SIG-M5 (cell line): ENCODE measurements at places on chromosomes 11 and 22.

DNA sequence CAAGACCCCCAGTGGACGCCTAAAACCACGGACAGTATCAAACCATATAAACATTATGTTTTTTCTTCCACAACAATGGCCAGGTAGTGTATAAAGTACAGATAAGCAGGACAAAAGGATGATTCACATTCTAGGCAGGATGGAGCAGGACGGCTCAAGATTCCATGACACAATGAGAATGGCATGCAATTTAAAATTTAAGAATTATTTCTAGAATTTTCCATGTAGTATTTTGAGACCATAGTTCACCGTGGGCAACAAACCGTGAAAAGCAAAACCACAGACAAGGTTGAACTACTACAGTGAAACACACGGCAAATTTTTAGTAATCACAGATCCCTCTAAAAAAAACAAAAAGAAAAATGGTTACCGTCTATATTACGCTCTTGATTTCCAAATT, 7.5 kb downstream of the NARS2 start:
- no peak for DNase-seq

- no peak for DNase-seq
Observed at GRCh38 chr22:30268331-30268730, 1.7 kb upstream of the OSM start.

- DNase-seq = no peak
Observed at GRCh38 chr22:35367331-35367886, 13.5 kb upstream of the HMOX1 start.

DNA sequence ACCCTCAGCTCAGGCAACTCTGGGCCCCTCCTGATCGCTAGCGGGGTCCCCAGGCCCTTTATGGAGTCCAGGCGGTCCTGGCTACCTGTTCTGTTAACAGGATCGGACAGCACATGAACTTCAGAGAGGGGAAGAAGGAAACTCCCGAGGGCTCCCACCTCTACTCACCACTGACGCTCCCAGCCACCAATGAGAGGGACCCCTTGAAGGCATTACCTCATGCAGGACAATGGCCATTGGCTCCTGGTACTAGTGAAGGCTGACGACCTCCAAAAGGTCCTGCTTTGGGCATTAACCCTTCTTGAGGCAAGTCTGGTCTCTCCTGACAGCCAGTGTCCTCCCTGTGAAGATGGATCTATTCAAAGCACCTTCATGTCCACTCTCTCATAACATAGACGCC, 71.5 kb upstream of the LMO1 start:
- no peak for DNase-seq

DNA sequence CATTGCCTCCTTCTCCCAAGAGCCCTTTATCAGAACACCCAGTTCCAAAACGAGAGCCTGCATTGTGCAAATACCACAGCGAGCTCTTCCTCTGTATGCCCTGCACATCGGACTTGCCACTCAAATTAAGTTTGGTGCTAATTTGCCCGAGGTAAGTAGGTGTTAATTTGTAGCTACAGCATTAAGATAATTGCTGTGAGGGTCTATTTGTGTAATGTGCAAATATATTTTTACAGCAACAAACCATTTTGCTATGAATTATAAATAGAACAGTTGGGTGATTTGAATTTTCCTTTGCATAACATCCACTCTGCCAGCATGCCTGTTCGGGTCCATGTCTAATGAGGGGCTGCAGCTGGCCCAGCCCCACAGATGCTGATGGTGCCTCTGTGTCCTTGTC, 8.1 kb downstream of the ARHGAP8 start:
- DNase-seq = no peak

DNA sequence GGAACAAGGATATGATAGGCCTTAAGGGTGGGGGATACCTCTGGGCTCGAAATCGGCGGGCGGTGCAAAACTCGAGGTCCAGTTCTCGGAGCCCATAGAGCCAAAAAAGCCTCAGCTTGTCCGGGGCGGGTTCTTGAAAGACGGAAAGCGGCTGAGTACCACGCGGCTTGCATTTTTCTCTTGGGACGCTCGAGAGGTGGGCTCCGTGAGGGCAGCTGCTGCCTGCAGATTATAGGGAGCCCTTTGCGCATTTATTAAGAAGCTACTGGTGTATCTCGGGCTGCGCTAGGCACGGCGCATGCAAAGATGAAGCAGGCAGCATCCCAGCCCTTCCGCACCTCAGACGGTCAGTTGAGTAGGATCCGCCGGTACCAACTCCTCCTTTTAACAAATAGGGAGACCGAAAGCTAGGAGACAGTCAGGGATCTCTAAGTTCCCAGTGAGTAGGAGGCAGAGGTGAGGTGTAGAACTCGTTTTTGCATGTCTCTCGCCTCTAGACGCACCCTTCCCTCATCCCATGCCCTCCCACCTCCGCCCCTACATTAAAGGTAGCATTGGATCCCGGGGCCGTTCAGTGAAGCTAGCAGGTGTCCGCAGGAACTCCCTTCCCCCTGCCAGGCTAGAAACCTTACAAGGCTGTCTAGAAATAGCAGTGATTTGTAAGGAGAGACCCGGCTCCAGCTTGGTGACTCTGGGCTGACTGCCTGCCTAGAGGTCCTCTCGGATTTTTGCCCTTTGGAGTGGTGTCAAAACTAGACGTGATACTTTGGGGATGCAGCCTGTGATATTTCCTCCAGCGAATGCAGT, 768 bp downstream of the LDHA start:
- no peak for DNase-seq

DNA sequence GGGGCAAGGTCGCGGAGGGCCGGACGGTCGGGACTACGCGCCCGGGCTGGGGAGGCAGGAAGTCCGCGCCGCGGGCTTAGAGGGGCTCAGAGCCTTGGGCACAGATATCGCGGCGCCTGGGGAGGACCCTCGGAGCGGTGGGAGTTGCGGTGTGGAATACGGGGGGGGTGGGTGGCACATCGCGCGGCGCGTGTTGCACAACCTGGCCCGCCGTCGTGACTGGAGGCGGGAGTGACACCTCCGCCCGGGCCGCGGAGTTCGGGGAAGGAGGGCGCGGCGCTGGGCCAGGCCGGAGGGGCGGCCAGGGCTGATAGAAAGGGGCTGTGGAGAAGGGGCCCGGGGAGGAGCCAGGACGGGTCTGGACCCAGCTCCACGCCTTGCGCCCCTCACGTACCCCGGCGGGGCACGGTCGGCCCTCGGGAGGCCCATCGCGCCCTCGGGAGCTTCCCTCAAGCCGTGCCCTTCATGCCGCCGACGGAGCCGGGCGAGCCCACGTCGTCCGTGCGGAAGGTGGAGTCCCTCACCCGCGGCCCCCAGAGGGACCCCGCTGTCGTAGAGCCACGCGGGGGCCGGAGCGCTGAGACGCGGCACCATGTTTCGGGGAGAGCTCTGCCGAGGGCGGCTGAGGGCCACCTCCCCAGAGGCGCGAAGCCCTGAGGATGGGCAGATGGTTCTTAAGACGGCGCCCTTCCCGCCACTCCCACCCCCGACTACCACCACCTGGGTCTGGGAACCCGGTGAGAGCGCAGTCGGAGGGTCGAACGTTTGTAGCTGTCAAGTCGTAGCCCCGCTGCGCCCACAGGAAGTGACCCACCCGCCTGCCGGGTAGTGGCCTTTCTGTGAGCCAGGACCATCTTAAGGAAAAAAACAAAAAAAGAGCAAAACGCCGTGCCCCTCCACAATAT, 729 bp downstream of the IL17RA start:
- no peak for DNase-seq

DNA sequence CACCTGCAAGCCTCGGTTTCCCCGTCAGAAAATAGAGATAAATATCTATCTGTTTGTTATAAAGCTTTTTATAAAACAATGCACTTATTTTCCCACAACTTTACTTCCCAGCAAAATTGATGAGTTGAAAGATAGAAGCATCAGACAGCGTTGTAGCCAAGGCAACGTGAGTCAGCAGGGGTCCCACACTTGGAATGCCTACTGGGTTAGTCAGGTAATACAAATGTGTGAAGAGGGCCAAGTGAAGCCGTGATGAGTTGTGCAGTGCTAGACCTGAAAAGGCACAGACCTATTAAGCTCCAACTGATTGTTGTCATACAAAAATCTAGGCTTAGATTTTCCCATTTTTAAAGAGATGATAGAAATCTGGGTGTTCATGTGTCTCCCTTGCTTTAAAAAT, 118.7 kb downstream of the PGR start:
- DNase-seq = no peak

DNA sequence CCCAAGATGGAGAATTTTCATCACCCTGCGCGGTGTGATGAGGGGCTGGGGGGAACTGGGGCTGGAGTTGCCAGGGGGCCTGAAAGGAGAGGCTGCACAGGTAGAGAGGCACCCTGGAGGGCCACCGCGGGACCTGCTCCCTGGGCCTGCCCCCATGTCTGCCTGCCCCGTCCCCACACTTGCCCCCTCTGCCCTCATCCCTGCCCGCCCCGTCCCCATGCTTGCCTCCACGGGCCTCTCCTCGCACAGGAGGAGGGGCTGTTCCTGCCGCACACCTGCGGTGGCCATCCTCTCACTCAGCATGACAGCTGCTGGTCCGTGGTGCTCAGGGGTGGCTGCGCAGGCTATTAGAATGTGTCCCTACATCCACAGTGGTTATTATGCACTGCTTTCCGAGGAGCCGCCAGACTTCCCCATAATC, 43.5 kb downstream of the LINC01488 start:
- DNase-seq = no peak

- DNase-seq = no peak
Observed at GRCh38 chr11:107017104-107017432, 1.2 kb downstream of the GUCY1A2 start.

- DNase-seq = no peak
Observed at GRCh38 chr22:28563636-28564035, 116.0 kb downstream of the TTC28 start.

DNA sequence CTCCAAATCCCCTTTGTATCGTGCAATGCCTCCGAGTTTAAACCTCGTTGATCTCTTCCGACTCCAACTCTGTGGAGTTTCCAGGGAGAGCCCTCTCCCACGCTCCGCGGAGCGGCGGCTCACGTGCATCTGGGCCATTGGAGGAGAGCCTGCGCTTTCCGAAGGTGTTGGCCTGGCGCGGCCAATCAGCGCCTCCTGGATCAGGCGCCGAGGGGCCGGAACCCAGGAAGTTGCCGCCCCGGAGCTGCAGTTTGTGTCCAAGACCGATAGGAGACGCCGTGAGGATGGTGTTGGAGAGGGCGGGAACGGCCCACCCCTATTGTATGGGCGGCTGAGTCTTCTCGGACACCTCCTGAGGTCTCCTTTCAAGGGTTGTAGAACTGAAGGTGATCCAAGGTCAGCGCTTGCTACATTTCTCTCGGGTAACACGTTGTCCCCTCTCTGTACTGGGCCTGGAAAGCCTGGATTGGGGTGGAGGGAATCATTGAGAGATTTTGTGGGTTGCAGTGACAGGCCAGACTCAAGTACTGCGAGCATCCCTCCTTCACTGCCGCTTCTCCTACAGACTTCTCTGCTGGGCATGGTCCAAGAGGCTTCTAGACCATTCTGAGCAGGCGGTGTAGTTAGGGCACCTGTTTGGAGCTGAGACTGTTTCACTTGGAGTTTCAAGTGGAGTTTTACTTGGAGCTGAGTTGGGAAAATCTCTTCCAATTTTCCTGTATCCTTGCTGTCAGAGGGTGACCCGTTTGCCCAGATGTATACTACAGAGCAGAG, 1.7 kb downstream of the ADAMTS15 start:
- DNase-seq = no peak

- no peak for DNase-seq
Observed at GRCh38 chr11:45162916-45163879, 16.8 kb downstream of the PRDM11 start.

- no peak for DNase-seq
Observed at GRCh38 chr11:33552756-33553155, 147.9 kb downstream of the C11orf91 start.
